Activated naive CD4-positive, alpha-beta T cell (primary cell): ENCODE measurements at places on chromosomes 16 and 17.

GRCh38 chr16:86042393-86042792 lies 143.4 kb downstream of the IRF8 start:
- no peak for DNase-seq

- DNase-seq = no peak
Observed at GRCh38 chr16:81716478-81717225, 62.4 kb upstream of the PLCG2 start.

GRCh38 chr17:43814714-43815113 lies 18.2 kb downstream of the MPP3 start:
- DNase-seq = no peak

- DNase-seq = no peak
Observed at GRCh38 chr16:65700596-65700995, 578.7 kb upstream of the CDH11 start.

- DNase-seq = no peak
Observed at GRCh38 chr17:47792457-47792856, 29.1 kb downstream of the OSBPL7 start.

DNA sequence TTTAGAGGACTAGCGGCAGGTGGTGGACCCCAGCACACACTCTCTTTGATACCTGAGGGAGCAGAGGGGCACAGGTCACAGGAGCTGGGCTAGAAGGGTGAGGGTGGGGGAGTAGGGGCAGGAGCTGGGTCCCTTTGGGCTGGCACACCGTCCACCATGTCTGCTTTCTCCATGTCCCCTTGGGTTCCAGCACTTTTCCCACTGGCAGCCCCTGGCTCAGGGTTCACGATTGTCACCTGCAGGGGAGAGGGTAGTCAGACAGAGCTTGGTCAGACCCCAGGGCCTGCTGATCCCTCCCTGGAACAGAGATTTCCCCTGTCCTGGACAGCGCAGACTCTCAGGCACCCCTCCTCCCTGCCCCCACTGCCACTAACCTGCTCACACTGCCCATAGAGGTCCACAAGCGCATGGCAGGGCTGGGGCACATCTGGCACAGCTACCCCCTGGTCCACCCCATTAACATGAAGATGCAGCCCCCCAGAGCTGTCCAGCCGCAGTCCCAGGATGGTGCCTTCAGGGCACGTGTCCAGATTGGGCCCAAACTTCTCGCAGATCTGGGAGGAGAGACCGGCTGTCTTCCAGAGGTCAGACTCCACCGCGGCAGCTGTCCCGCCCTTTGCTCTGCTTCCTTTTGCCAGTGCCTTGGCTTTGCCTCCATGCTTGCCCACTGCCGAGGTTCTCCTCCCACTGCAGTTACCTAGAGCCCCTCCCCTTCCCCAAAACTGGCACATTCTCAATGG lies 3.1 kb upstream of the GPS2 start:
- no peak for DNase-seq

DNA sequence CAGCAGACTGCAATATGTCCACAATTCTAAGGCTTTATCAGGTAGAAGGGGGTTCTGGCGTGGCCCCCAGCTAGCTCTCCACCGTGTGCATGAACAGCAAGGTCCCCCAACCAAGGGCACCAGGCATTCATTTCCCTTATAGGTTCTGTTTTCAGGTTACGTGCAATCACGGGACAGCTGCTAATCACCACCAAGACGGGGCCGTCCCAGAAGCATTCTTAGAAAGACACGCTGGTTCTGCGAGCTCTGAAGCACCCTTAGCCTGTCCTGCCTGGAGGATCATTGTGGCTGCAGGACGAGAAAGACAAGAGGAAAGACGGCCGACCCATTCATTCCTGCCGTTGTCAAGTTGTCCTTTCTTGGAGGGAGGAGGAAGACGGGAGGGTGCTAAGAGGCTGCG lies 302.9 kb downstream of the SOX9 start:
- no peak for DNase-seq

DNA sequence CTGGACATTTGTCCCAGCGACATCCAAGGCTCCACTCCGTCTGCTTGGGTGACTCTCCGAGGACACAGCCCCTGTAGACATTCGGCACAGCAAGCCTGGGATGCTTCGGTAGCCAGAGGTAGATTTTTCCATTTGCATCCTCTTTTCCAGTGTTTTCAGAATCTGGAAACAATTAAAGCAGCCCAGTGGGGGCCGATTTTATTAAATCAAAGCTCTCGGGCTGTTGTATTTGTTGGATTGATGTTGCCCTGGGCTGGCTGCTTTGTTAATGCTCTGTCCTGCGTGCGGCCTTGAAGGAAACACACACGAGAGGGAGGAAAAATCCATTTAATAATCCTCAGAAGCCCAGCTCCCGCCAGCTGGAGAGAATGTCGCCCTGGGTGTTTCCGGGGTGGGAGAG lies 158.1 kb upstream of the CIBAR2 start:
- no peak for DNase-seq

GRCh38 chr16:4067262-4068001 lies 48.8 kb downstream of the ADCY9 start:
- DNase-seq = no peak

GRCh38 chr17:27513849-27514248 lies 57.6 kb downstream of the KSR1 start:
- DNase-seq = no peak

GRCh38 chr16:89257281-89257731 lies 39.8 kb downstream of the ZNF778 start:
- no peak for DNase-seq

- DNase-seq = no peak
Observed at GRCh38 chr17:27532269-27533263, 76.3 kb downstream of the KSR1 start.

GRCh38 chr17:76188213-76189016 lies 47.4 kb upstream of the FOXJ1 start:
- no peak for DNase-seq

DNA sequence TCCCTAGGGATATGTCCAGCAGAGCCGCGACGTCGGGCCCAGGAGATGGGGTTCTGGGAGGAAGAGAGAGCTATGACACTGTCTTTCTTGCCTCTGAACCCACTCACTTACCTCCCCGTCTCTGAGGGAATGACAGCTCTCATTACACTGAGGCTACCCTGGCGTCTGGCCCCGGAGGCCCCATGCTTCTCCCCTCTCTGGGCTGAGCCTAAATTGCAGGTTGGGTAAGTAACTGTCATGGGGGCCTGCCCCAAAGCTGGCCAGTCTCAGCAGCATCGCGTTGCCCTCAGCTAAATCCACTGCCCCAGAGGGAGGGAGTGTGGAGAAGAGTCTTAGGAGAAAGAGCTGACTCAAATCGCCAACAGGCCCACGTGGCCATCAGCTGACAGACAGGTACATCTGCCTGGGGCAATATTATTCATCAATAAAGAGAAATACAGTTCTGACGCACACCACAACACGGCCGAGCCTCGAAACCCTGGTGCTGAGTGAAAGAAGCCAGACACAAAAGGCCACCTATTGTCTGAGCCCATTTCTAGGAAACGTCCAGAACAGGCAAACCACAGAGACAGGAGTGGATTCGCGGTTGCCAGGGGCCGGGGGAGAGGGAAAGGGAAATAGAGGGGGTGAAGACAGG lies 156.4 kb downstream of the C16orf95 start:
- DNase-seq = no peak

- no peak for DNase-seq
Observed at GRCh38 chr16:76854234-76854633, 336.8 kb upstream of the MON1B start.

DNA sequence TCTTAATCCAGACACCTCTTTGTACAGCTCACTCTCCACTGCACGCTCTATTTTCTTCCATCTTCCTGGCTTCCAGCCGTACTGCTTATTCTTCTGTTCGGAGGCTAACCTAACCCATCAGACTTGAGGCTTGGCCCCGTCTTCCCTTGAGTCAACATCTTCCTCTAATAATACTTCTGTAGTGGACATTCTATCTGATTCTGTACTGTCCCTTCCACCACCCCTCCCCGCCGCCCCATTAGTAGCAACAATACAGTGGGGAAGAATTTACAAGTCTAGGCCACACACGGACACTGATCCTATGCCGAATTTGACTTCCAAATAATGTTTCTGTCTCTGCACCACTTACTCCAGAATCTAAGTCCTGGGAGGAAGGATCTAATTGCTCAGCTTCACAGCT lies 86.0 kb upstream of the TNRC6A start:
- no peak for DNase-seq

GRCh38 chr17:49020609-49021008 lies 23.4 kb downstream of the IGF2BP1 start:
- no peak for DNase-seq

DNA sequence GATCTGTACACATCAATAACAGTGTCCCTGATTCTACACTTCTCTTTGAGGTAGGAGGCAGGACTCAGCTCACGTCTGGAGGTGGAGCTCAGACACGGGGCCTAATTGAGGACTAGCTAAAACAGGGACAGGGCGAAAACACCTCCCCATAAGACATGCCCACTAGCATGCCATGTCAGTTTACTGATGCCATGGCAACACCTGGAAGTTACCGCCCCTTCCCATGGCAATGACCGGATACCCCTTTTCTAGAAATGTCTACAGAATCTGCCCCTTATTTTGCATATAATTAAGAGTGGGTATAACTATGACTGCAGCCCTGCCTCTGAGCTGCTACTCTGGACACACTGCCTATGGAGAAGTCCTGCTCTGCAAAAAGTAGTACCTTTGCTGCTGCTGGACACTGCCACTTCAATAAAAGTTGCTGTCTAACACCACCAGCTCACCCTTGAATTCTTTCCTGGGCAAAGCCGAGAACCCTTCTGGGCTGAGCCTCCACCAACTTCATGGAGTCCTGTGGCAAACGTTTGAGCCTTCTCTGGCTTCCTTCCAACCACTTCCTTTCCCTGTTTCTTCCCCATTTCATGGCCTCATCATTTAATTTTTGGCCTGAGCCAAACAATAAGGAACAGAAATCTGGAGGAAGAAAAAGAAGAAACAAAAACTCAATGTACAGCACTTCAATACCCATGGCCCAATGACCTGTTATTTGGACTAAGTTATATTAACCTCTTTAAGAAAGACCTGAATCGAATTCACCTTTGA lies 21.0 kb downstream of the PHB1 start:
- no peak for DNase-seq

DNA sequence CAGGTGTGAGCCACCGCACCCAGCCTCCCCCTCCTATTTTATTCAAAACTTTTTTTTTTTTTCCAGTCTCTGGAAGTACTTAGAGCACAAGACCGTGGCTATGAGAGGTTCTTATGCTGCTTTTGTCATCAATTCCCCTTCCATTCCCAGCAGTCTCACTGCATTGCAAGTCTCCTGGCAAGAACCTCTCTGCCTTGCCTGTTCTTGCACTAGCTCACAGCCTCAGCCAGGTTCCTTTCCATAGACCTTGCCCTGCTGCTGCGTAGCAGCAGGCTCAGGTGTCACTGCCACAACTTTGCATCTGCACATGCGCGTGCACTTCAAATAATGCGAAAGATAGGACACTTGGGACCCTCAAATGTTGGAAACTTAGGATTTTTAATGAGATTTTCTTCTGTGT lies 15.6 kb downstream of the ATP6V0A1 start:
- DNase-seq = no peak

GRCh38 chr16:81486540-81487061 lies 42.0 kb downstream of the CMIP start:
- DNase-seq = no peak

DNA sequence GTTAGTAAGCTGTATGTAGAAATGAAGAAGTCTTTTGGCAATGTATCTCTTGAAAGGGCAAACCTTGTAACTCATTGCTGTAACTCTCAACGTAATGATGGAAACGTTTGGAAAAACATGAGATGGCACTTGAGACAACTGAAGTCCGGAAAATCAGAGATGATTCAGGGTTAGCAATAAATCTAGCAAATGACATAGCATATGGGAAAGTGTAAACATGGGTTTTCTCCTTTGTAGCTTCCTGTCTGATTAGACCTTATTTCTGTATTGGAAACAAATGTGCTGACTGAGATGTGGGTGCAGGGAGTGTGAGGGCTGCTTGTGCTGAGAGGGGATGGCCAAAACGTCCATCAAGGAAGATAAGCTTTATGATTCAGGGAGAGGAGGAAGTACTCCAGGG lies 110.7 kb upstream of the FAM20A start:
- no peak for DNase-seq

DNA sequence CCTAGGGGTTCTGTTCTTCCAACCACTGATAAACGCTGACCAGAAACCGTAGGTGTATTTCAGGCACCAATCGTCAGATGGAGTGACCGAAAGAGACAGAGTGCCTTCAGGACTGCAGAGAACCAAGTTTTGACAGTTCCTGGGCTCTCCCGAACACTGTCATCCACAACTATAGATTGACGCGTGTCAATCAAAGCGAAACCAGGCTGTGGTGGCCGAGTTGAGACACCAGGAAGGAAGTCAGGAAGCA lies 11.9 kb upstream of the AURKB start:
- DNase-seq = no peak

DNA sequence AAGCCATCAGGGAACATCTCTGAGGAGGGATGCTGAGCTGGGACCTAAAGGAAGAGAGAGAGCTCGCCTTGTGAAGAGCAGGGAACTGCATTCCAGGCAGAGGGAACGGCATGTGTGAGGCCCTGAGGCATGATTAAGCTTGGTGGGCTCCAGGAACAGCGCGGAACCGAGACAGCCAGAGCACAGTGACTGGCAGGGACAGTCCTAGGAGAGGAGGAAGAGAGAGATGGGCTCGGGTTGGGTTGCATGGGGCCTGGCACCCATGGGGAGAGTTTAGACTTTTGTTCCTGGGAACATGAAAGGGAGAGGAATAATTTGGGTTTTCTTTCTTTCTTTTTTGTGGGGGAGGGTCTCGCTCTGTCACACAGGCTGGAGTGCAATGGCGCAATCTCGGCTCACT lies 39.2 kb upstream of the CPNE2 start:
- no peak for DNase-seq

DNA sequence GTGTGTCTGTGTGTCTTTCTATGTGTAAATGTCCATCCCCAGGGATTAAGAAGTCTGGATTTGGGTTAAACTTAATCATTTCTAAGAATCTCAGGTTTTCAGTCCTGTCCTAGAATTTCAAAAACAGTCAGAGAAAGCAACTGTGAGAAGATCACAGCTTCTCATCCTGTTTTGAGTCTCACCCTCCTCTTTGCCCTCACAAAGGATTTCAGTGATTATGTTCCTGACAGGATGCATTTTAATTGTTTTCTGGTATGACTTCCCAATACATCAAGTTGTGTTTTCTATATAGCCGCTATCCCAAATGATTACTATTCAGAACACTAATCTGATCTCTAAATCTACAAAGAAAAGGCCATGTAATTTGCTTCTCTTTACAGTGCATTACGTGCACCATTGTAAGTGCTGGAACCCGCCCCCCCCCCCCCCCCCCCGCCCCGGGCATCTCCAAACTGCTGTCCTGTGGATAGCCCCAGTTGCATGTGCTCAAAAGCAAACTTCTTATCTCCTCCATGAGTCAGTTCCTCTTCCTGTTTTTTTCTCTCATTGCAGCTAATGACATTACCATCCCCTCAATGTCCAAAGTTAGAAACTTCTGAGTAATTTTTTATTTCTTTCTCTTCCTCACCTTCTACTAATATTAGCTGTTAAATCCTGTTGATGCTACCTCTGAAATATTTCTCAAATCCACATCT lies 73.9 kb downstream of the CDH13 start:
- DNase-seq = no peak

- no peak for DNase-seq
Observed at GRCh38 chr16:79823639-79824038, 223.1 kb upstream of the MAF start.
